ENCODE measurements at places on chromosomes 7 and 10. TPM values are rescaled to one million over a fixed set of nuclear protein-coding genes. Genes with fewer than 3 reads are reported as not detected.

The ARMC3 gene
- total RNA-seq, result not detected

The CCDC7 gene
- 11.0 TPM for total RNA-seq

The FZD8 gene
- total RNA-seq, result 0.85 TPM

The KIAA1549 gene
- total RNA-seq, result 0.75 TPM

The PDK4 gene
- 2,300 TPM for total RNA-seq

All from subcutaneous adipose tissue (tissue), 4 donors.